Mammary epithelial cell (primary cell): ENCODE measurements at places on chromosomes 4 and X. TPM values are rescaled to one million over a fixed set of nuclear protein-coding genes. Genes with fewer than 3 reads are reported as not detected.

DNA sequence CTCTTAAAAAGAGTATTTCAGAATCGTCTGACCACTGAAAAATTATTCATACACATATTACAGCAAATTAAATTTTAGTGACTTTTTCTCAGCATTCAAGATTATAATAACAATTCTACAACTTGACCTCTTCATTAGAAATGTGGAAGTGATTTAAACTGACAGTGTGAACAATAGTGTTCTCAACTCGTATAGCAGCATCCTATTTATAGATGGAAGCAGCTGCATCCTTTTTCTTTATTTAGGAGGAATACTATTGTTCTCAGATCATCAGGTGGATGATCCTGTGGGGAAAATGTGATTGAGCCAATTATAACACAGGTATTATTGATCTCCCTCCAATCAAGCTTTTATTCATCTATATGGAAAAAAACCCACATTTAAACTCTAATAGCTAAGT is 56.7 kb downstream of the RAPGEF2 start:
- DNase-seq = no peak

GRCh38 chr4:181193131-181193930 is 1049.9 kb upstream of the TENM3 start:
- no peak for DNase-seq

DNA sequence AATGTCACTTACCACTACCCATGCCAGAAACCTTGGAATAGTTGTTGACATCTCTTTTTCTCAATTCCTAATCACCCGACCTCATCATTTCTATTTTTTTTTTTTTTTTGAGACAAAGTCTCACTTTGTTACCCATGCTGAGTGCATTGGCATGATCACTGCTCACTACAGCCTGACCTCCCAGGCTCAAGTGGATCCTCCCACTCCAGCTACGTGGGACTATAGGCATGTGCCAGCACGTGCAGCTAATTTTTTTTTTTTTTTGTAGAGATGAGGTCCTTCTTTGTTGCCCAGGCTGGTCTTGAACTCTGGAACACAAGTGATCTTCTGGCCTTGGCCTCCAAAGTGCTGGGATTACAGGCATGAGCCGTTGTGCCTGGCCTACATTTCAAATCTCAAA is 12.0 kb downstream of the KDM6A start:
- DNase-seq = no peak

DNA sequence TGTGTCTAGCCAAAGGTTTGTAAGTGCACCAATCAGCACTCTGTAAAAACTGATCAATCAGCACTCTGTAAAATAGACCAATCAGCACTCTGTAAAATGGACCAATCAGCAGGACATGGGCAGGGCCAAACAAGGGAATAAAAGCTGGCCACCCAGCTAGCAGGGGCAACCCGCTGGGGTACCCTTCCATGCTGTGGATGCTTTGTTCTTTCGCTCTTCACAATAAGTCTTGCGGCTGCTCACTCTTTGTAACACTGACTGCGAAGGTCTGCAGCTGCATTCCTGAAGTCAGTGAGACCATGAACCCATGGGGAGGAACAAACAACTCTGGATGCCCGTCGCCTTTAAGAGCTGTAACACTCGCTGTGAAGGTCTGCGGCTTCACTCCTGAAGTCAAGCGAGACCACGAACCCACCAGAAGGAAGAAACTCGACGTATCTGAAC is 14.3 kb downstream of the HNRNPDL start:
- DNase-seq = no peak

GRCh38 chr4:25524663-25525062 is 131.0 kb upstream of the SLC34A2 start:
- no peak for DNase-seq

- DNase-seq = no peak
Measured at GRCh38 chr4:26217961-26218676, 102.7 kb upstream of the RBPJ start.

The MTM1 gene
- total RNA-seq = 18.5 TPM

The NKX6-1 gene
- total RNA-seq = not detected in 2 replicates
